ENCODE measurements at places on chromosomes 5 and 9.

GRCh38 chr5:95817430-95817829, 5.1 kb downstream of the GLRX start:
- DNase-seq, result peak; percentile 20

- no peak for DNase-seq
Measured at GRCh38 chr9:105979290-105979689, 284.9 kb downstream of the TMEM38B start.

DNA sequence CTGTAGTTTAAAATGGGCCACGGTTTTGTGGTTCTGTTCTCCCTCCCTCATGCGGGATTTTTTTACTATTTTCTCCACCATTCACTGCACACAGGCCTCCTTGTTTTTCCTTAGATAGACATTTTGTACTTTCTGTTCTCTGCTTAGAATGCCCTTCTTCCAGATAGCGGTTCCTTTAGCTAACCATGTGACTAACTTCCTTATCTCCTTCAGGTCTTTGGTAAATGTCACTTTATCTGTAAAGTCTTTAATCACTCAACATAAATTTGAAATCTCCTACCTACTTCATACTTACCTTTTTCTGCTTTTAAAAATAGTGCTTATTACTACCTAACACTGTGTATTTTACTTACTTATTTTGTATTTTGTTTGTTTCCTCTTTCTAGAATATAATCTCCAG, 15.0 kb downstream of the FER start:
- DNase-seq, result no peak

DNA sequence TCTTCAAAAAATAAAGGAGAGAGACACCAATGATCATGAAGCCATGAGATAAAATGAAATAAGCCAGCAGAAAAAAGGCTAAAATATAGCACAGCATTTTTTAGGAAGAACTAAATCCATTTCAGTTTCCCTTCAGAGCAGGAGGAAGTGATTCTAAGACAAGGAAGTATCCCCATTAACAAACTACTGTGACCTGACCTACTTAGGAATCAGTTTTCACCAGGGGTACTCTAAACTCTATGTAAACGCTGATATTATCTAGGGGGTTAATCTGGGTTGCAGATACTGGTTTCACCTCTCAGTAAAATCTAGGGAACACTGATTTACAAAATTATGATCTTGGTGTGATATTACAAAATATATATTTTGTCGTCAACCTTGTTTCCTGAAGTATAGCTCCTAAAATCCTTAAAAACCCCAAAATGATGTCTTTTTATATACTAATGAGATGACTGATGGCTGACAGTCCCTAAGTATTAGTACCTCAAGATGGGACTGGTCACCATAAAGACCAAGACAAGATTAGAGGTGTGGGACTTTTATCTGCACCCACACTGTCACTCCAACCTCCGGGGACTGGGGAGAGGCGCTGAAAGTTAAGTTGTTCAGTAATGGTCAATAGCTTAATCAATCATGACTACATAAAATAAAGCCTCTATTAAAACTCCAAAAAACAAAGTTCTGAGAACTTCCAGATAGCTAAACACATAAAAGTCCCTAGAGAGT, 2.9 kb upstream of the FNBP1 start:
- DNase-seq, result no peak

DNA sequence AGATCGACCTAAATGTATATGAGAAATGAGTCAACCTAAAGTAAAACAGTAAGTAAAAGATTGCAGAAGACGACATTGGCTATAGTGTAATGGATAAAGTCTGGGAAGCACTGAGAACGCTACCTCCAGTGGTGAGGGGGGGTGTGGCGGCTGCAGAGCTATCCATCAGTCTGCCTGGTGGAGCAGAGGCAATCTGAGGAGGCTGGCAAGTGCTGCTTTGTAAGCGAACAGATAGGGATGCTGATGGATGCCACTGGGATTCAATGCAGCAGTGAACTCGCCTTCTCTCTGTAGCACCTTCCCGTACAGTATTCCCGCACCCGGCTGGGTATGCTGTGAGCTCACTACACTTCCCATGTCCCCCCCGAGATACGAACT, 261.5 kb downstream of the NSG2 start:
- no peak for DNase-seq

All from activated effector memory CD4-positive, alpha-beta T cell treated with Interleukin-2 at 50 U/mL for 16 hours (primary cell).